ENCODE measurements at places on chromosomes 7 and 10. TPM values are rescaled to one million over a fixed set of nuclear protein-coding genes. Genes with fewer than 3 reads are reported as not detected.

SPDYE2B gene
- total RNA-seq = not detected

DLX5 gene
- total RNA-seq = 0.49 TPM

MYH16 gene
- total RNA-seq = not detected

FFAR4 gene
- total RNA-seq = 0.31 TPM

BTBD16 gene
- total RNA-seq = 0.89 TPM

NPTX2 gene
- 3.8 TPM for total RNA-seq

All from sciatic nerve (tissue), 2 donors.